ENCODE measurements at places on chromosomes 2 and 18.

DNA sequence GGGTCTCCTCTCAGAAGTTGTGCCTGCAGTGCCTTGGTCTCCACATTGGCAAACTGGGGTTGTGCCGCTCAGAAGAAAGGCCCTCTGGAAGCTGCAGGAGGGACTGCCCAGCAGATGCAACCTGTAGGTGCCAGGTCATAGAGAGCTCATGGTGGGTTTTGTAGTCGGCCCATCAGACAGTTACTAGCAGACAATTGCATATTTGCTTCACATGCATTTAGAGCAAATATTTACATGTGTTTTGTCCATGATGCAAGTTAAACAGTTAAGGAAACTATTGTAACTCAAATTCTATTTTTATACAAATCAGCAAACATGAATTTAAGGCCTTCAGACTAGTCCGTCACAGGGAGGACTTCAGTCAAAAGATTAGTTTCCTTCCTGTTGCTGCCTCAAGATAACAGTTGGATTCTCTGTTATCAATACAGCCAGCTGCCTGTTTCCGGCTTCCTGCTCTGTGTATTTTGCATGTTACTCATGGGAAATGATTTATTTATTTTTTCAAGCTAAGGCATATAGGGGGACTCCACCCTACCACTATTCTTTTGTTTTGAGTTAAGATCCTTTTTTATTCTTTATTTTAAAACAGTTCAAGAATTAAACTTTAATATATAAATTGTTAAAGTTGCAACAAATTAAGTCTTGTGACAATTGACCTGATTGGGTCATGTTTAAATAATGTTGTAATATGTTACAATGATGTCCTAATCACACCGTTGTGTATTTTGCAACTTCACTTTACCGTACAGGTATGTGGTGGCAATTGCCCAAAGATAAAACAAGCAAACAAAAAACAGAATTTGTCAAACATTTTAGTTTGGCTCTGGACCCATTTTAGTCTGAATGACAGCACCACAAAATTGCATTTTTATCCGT, 133.5 kb downstream of the SPTBN1 start:
- DNase-seq: peak; percentile 35

- no peak for DNase-seq
Observed at GRCh38 chr2:216888081-216888480, 28.2 kb upstream of the TNP1 start.

- no peak for DNase-seq
Observed at GRCh38 chr18:60082790-60083189, 183.0 kb downstream of the PMAIP1 start.

DNA sequence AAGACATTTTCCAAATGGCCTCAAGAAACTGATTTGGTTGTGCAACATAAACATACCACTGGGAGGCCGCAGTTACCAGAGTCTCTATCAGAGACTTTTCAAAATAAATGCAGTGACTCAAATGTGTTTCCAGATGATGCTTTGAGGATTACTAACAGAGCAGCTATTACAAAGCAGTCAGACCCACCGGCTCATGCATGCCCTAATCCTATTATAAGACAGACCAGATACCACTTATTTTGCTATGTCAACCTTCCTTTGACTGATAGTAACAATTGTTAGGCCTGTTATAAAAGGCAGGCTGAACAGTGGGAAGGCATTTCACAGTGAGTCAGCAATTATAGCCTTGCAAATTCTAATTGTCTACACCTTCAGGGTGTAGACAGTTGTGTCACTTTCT, 217.7 kb downstream of the LRRTM1 start:
- no peak for DNase-seq

- no peak for DNase-seq
Observed at GRCh38 chr2:163751696-163752095, 15.9 kb upstream of the FIGN start.

GRCh38 chr2:221807706-221808105, 235.6 kb upstream of the EPHA4 start:
- DNase-seq: no peak

- DNase-seq: peak; percentile 51
Observed at GRCh38 chr2:96267159-96267971, 1.3 kb downstream of the CIAO1 start.

DNA sequence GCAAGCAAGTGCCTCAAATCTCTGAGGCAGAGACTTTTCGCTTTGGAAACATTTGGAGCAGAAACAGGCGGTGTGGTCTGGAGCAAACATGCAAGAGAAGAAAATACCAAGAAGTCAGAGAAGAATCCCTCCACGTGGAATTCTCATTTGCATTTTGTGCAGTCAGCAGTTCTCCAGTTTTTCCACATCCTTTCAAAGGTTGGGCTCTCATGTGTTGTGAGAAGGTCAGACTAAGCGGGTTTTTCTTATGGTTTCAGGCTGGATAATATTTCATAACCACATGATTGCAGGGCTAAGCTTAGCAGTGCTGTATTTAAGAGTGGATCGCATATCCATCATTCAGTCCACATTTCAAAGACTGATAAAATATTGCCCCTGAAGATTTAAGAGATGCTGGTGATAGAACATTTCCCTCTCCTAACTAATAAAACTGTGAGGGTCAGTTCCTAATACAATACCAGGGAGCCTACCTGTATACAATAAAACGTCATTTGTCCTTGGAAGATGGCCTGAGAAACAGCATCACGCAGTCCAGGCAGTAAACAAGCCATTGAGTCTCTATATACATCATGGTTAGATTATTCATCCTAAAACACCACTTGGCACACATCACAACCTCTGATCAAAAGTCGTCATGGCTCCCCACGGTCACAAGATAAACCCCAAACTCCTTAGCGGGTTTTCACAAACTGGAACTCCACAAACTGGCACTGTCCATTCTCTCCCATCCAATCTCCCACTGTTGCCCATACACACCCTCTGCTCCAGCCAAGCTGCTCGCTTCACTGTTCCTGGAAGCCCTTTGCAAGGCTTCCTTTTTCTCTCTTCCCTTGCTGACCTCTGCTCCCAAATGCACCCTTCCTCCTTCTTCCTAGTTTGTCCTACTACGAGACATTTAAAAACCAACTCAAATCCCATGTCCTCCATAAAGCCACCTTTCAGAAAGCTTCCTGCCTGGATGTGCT, 31.5 kb downstream of the ANKRD44 start:
- DNase-seq: no peak

DNA sequence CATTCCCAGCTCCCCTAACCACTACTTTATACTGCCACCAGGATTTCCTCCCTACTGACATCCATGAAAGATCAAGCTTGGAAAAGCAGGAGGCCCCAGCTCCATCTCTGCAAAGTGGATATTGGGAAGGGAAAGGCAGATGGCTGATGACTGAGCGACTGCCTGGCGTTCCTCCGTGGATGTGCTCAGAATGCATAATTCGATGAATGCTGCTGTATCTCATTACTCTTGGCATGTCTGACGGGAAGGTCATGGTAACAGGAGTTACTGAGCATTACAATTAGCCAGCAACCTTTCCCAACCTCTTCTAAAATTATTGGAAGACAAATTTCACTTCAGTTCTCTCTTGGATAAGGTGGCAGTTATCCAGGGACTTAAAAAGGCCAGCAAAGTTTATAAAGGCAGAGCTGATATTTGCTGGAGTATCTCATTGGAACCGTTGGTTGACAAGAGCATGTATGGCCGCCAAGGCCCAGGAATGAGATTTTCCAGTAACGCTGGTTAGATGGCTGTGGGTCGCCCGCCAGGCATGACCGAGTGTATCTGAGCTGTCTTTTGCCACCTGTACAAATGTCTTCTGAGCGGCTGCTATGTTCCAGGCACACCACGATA, 34.5 kb downstream of the KCNE4 start:
- DNase-seq: no peak

DNA sequence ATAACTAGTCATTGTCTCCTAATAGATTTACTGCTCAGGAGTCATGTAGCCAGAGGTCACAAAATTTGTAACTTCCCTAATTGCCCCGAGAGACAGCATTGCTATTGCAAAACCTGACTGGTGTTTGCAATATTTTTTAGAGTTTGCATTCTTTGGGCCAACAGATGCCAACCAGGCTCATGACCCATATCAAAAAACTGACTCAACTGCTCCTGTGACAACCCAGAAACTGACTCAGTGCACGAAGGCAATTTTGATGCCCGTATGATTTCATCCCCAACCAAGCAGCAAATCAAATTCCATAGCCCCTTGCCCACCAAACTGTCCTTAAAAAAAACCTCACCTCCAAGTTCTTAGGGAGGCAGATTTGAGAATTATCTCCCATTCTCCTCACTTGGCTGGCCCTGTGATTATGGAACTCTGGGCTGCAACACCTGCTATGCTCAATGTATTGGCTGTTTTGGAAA, 951.3 kb downstream of the TSN start:
- no peak for DNase-seq

- no peak for DNase-seq
Observed at GRCh38 chr2:112691881-112692281, 28.9 kb upstream of the NT5DC4 start.

GRCh38 chr2:177241711-177242120, 22.8 kb downstream of the NFE2L2 start:
- no peak for DNase-seq

GRCh38 chr2:8442833-8443486, 238.9 kb upstream of the ID2 start:
- DNase-seq: no peak

DNA sequence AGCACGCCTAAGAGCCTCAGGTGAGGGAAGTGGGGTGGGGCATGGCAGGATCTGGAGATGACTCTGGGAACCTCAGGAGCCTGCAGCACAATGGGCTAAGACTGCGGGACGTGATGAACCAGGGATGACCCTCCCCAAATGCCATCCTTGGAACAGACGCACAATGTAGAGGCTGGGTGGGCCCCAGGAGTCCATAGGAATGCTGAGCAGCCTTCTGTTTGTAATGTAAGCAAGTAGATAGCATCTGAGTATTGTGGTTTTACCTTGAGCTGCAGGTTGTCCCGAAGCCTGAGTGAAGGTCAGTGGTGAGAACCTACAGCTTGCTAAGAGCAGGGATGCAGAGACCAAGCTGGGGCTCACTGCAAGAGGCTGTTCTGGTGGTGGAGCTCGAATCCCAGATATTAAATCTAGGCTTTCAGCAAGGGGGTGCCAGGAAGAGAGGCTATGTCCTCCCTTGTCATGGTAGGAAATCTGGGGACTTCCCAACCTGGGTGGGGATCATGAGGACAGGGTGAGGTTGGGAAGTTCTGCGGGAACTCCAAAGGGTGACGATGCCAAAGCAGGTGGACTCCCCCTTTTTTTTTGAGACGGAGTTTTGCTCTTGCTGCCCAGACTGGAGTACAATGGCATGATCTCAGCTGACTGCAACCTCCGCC, 5.8 kb downstream of the SCTR start:
- no peak for DNase-seq

- peak; percentile 40 for DNase-seq
Observed at GRCh38 chr2:73993778-73994177, 9.1 kb downstream of the TET3 start.

GRCh38 chr2:24972315-24972961, 683 bp upstream of the DNAJC27 start:
- DNase-seq: peak; percentile 39

DNA sequence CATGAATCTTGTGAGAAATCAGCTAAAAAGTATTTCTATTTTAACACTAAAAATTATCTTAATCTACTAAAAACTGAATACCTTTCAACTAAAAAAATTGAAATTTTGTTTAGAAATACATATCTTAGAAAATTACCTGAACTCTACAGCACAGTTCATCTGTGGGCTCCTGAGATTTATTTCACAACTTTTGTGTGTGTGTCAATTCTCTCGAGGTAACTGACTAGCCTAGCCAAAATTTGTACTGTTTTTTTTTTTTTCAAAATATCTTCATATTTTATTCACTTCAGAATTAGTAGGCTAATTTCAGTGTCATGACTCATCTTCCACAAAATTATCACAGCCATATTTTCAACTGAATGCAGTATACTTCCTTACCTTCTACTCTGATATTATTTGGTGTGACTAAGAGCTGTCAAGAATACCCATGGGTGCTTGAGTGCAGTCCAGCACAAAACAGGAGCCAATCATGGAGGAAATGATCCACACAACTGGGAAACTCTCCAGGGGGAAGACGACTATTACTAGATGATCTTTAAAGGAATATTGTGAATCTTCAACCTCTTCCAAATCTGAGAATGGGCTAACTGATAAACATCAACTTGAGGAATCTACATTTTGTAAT, 174.6 kb downstream of the ZNF385B start:
- no peak for DNase-seq

DNA sequence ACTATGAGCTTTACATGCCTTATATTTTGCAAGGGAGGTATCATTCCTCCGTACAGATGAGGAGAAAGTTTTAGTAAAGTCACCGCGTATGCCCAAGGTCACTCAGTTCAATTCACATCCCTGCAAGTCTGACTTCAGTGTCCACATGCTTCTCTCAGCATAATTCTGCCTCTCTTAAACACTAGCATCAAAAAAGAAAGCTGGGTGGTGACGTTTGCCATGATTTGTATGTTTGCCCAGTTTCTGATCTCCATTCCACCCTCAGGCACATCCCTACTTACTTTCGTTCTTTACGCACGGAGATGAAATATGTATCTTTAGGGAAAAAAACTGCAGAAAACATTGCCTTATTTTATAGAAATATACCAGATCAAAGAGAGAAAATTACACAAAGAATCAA, 129.2 kb upstream of the PTPRM start:
- DNase-seq: no peak

DNA sequence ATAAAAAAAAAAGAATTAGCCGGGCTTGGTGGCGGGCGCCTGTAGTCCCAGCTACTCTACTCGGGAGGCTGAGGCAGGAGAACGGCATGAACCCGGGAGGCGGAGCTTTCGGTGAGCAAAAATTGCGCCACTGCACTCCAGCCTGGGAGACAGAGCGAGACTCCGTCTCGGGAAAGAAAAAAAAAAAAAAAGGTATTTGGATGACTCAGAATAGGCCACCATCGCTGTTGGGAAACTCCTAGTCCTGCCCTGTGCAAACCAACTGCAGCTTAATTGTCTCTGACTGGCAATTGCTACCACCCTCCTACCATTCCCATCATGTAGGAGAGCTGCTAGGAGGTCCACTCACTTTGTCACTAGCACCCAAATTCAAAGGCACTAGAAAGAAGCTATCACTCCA, 43.5 kb downstream of the ATP8B1 start:
- DNase-seq: no peak

- DNase-seq: no peak
Observed at GRCh38 chr2:53886406-53887280, 26.9 kb upstream of the GPR75 start.

DNA sequence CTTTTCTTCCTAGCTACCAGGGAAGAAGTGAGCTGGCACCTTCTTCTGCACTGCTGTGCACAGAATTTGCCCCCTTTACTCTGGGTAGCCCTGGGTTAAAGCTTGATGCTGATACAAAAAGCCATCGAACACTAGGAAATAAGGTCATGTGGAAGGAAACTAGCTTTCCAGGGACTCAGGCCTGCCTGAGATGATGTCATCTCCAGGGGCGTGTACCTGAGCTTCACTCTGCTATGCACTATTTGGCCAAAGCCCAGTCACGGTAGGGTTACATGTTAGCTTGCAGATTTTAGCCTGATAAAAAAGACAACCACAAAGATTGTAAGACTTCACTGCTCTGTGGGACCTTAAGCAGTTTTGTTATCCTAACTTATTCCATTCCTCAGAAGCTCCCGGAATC, 20.4 kb downstream of the EDAR start:
- no peak for DNase-seq

GRCh38 chr2:5722236-5722635, 30.1 kb downstream of the SOX11 start:
- no peak for DNase-seq

Data from activated naive CD4-positive, alpha-beta T cell treated with Interleukin-2 at 50 U/mL for 16 hours (primary cell).